Fibroblast of lung (primary cell): ENCODE measurements at places on chromosomes 3 and 15. TPM values are rescaled to one million over a fixed set of nuclear protein-coding genes. Genes with fewer than 3 reads are reported as not detected.
A peak's percentile ranks its signal among the peaks of the same experiment; 100 is the strongest.

GRCh38 chr15:92914768-92915221 is 14.7 kb downstream of the CHD2 start:
- no peak overlapping the region for H3K27ac ChIP-seq
- peaks cover 9% of the 10 kb centered on the region for H3K4me1 ChIP-seq
- DNase-seq, result no peak
- peaks cover 1% of the 10 kb centered on the region for H3K36me3 ChIP-seq
- no peaks in the 10 kb centered on the region for H3K27me3 ChIP-seq

GRCh38 chr3:38500688-38501417 is 4.7 kb downstream of the EXOG start:
- H3K4me1 ChIP-seq, result no peaks in the 10 kb centered on the region
- no peak overlapping the region for H3K4me3 ChIP-seq
- H3K27ac ChIP-seq, result no peak overlapping the region
- no peaks in the 10 kb centered on the region for H3K27me3 ChIP-seq
- no peaks in the 10 kb centered on the region for H3K36me3 ChIP-seq

- no peak overlapping the region for H3K27ac ChIP-seq
- H3K36me3 ChIP-seq, result no peaks in the 10 kb centered on the region
- peak overlapping the region; percentile 63 for H3K4me3 ChIP-seq
- no peak for DNase-seq
- H3K27me3 ChIP-seq, result no peaks in the 10 kb centered on the region
- H3K4me1 ChIP-seq, result peaks cover 12% of the 10 kb centered on the region
These were observed 1.7 kb downstream of the INAFM2 start for GRCh38 chr15:40325188-40325587.

GRCh38 chr3:127050733-127051132 is 67.8 kb downstream of the PLXNA1 start:
- H3K27ac ChIP-seq, result no peak overlapping the region
- no peaks in the 10 kb centered on the region for H3K4me1 ChIP-seq
- DNase-seq, result no peak
- no peak overlapping the region for H3K4me3 ChIP-seq

GRCh38 chr15:72237029-72237852 is 6.3 kb upstream of the PKM start:
- peak; percentile 97 for DNase-seq
- peak overlapping the region; percentile 53 for H3K4me3 ChIP-seq
- H3K27me3 ChIP-seq, result no peaks in the 10 kb centered on the region
- H3K4me1 ChIP-seq, result peaks cover 20% of the 10 kb centered on the region
- H3K27ac ChIP-seq, result peak overlapping the region; percentile 95
- H3K36me3 ChIP-seq, result peaks cover 4% of the 10 kb centered on the region

Gene TEX55
- total RNA-seq, result not detected in 2 replicates

DNA sequence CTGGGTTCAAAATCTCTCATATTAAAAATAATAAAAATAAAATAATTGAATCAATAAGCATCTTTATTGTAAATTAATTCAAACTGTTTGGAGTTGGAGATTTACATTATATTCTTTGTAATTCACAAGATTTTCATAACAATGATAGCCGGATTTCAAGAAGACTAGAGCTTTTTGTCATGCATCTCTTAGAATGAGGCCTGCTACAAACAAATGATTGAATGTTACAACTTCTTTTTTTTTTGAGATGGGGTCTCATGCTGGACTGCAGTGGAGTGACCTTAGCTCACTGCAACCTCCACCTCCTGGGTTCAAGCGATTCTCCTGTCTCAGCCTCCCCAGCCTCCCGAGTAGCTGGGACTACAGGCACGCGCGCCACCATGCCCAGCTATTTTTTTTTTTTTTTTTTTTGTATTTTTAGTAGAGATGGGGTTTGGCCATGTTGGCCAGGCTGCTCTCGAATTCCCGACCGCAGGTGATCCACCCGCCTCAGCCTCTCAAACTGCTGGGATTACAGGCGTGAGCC is 3.5 kb downstream of the SLTM start:
- no peak overlapping the region for H3K4me3 ChIP-seq
- H3K27ac ChIP-seq, result no peak overlapping the region
- peaks cover 9% of the 10 kb centered on the region for H3K4me1 ChIP-seq

GRCh38 chr3:194879126-194879877 is 193.6 kb downstream of the FAM43A start:
- no peak overlapping the region for H3K27ac ChIP-seq
- no peak for DNase-seq
- no peaks in the 10 kb centered on the region for H3K36me3 ChIP-seq
- H3K27me3 ChIP-seq, result no peaks in the 10 kb centered on the region

- H3K4me3 ChIP-seq, result no peak overlapping the region
- H3K4me1 ChIP-seq, result peaks cover 3% of the 10 kb centered on the region
- peaks cover 2% of the 10 kb centered on the region for H3K27me3 ChIP-seq
- no peak for DNase-seq
- no peaks in the 10 kb centered on the region for H3K36me3 ChIP-seq
These were observed 17.5 kb upstream of the HCN4 start for GRCh38 chr15:73386238-73386637.

GRCh38 chr15:72554471-72555425 is 80.6 kb downstream of the ARIH1 start:
- H3K4me3 ChIP-seq, result no peak overlapping the region
- peak; percentile 77 for DNase-seq
- no peaks in the 10 kb centered on the region for H3K36me3 ChIP-seq
- no peak overlapping the region for H3K27ac ChIP-seq

DNA sequence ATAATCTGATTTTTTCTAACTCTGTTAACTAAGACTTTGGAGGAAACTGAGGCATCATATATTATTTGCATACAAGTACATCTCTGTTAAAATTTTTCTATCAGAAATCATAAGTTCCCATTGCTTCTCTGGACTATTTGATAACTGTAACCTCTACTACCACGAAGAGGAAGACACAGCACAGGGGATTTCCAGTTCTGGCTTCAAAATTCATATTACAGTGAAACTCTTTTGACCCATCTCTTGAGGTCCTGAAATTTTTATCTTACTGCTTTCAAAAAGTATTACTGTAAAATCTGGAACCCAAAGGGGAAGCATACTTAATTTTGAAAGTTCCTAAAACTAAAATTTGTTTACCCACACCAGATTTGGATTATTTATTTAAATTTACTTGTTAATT is 4.2 kb downstream of the PLSCR1 start:
- H3K4me1 ChIP-seq, result peaks cover 2% of the 10 kb centered on the region
- no peaks in the 10 kb centered on the region for H3K36me3 ChIP-seq
- H3K27ac ChIP-seq, result no peak overlapping the region
- DNase-seq, result no peak
- H3K27me3 ChIP-seq, result no peaks in the 10 kb centered on the region

- no peaks in the 10 kb centered on the region for H3K4me1 ChIP-seq
- DNase-seq, result peak; percentile 61
- H3K27ac ChIP-seq, result no peak overlapping the region
- peak overlapping the region; percentile 46 for H3K4me3 ChIP-seq
- H3K36me3 ChIP-seq, result no peaks in the 10 kb centered on the region
- no peaks in the 10 kb centered on the region for H3K27me3 ChIP-seq
These were observed 82.0 kb downstream of the KCNMB2 start for GRCh38 chr3:178618197-178618596.

- no peaks in the 10 kb centered on the region for H3K36me3 ChIP-seq
- no peak for DNase-seq
- no peaks in the 10 kb centered on the region for H3K27me3 ChIP-seq
- no peak overlapping the region for H3K27ac ChIP-seq
These were observed 208.1 kb downstream of the FHIT start for GRCh38 chr3:61043156-61043555.

Gene PRR20G
- not detected in 2 replicates for total RNA-seq

GRCh38 chr3:160779040-160779439 is 23.0 kb downstream of the PPM1L start:
- DNase-seq, result no peak
- no peaks in the 10 kb centered on the region for H3K27me3 ChIP-seq
- no peak overlapping the region for H3K27ac ChIP-seq
- H3K4me3 ChIP-seq, result no peak overlapping the region
- H3K36me3 ChIP-seq, result no peaks in the 10 kb centered on the region
- no peaks in the 10 kb centered on the region for H3K4me1 ChIP-seq

GRCh38 chr3:89246326-89246725 is 138.9 kb downstream of the EPHA3 start:
- H3K36me3 ChIP-seq, result no peaks in the 10 kb centered on the region
- H3K4me3 ChIP-seq, result no peak overlapping the region
- no peaks in the 10 kb centered on the region for H3K27me3 ChIP-seq
- DNase-seq, result no peak
- no peaks in the 10 kb centered on the region for H3K4me1 ChIP-seq
- H3K27ac ChIP-seq, result no peak overlapping the region

- no peak overlapping the region for H3K4me3 ChIP-seq
- DNase-seq, result peak; percentile 81
- H3K4me1 ChIP-seq, result peaks cover 10% of the 10 kb centered on the region
- no peaks in the 10 kb centered on the region for H3K36me3 ChIP-seq
These were observed 109.4 kb downstream of the ATG7 start for GRCh38 chr3:11381563-11381962.

Gene WNT5A
- total RNA-seq, result 52.6 and 117 TPM in 2 replicates

DNA sequence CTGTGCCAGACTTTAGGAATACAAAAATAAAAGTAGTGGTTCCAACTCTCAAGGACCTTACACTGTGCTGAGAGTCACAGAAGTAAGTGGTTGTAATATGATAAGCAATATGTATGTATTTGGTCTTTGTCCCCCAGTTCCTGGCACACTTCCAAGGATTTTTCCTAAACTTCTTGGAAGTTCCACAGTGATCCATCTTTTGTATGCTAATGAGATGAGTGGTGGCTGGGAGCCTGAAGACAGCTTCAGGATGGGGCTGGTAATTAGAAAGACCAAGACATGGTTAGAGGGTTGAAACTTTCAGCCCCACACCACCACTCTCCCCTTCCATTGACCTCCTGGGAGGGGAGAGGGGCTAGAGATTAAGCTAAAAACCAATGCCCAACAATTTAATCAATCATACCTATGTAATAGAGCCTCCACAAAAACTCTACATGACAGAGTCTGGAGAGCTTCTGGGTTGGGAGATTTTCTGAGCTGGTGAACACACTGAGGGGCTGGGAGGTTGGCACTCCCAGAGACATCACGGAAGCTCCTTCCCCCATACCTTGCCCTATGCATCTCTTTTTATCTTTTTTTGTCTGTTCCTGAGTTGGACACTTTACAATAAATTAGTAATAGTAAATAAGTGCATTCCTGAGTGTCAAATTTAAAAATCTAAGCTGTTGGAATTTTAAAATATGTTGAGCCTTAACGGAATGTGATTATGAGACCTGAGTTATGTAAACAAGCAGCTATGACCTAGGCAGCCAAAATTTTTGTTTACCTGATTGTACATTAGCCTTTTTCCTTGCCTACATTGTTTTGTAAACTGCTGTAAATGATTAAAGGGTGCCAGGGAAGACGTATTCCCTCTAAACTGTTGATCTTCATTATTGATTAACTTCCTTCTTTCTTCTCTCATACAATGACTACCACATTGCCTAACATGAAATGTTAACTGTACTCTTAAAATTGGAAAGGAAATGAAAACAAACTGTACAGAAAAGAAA is 24.3 kb downstream of the CD200R1L start:
- no peak overlapping the region for H3K4me3 ChIP-seq
- peak; percentile 12 for DNase-seq
- H3K27me3 ChIP-seq, result no peaks in the 10 kb centered on the region
- H3K4me1 ChIP-seq, result peaks cover 3% of the 10 kb centered on the region
- no peaks in the 10 kb centered on the region for H3K36me3 ChIP-seq
- no peak overlapping the region for H3K27ac ChIP-seq
